Uterus (tissue), 4 donors: ENCODE measurements at places on chromosomes 12 and 14.

- no peaks in the 10 kb centered on the region for H3K27me3 ChIP-seq
- no peaks in the 10 kb centered on the region for H3K36me3 ChIP-seq
- no peak overlapping the region for H3K27ac ChIP-seq
- H3K4me1 ChIP-seq = no peaks in the 10 kb centered on the region
- no peak for DNase-seq
Measured at GRCh38 chr12:6810758-6811157, 10.9 kb upstream of the GPR162 start.

DNA sequence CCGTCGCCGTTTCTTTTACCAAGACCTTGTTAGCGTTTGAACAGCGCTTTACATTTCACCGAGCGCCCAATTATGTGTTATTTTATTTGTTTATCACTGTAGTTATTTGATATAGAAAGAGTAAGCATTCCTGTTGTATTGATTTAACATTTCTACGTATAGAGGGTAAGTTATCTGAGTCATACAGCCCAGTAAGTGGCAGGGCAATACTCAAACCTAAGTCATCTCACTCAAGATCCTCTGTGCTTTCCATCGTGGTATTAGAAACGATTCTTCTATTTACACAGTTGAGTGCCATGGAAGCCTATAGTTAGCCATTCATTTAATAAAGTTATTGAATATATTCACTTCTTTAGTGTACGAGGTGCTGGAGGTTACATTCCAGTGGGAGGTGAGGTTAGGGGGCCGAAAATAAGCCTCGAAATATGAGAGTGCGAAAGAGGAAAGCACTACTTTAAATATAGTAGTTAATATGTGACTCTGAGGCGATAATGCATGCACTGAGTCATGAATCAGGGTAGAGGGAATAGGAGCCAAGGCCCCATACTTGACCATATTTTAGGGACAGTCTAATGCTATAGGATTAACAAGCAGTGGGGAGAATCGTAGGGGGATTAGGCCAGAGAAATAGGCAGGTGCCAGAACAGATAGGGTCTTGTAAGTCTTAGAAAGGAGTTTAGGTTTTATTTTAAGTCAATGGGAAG is 629 bp downstream of the RAD51AP1 start:
- no peaks in the 10 kb centered on the region for H3K27me3 ChIP-seq
- no peaks in the 10 kb centered on the region for H3K36me3 ChIP-seq
- H3K27ac ChIP-seq = no peak overlapping the region
- peak overlapping the region; percentile 88 for H3K4me3 ChIP-seq
- no peak for DNase-seq

- no peaks in the 10 kb centered on the region for H3K27me3 ChIP-seq
- no peak for DNase-seq
- H3K4me3 ChIP-seq = no peak overlapping the region
- H3K27ac ChIP-seq = no peak overlapping the region
Measured at GRCh38 chr14:87617079-87617478, 375.9 kb downstream of the GALC start.

DNA sequence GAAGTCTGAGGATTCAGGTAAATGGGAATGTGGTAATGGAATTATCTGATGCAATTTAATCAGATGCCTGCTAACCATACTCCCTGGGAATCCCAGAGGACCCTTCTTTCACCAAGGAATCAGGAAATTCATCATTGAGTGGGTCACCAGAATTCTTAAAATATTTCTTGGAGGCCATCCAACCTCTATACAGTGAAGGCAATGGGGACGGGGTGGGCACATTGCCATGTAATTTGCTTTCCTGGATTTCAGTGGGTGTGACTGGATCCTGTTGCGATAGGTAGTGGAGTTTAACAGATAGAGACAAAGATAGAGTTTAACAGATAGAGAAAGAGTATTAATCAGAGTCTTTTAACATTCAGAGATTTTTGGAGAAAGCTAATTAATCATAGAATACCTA is 394.4 kb downstream of the DAD1 start:
- no peaks in the 10 kb centered on the region for H3K36me3 ChIP-seq
- no peaks in the 10 kb centered on the region for H3K4me1 ChIP-seq
- no peak for DNase-seq
- no peak overlapping the region for H3K27ac ChIP-seq
- H3K27me3 ChIP-seq = no peaks in the 10 kb centered on the region

- H3K4me3 ChIP-seq = no peak overlapping the region
- no peak for DNase-seq
- H3K27me3 ChIP-seq = no peaks in the 10 kb centered on the region
- H3K4me1 ChIP-seq = no peaks in the 10 kb centered on the region
Measured at GRCh38 chr12:6420364-6420763, 24.4 kb upstream of the CD27 start.

- peaks cover 11% of the 10 kb centered on the region for H3K4me1 ChIP-seq
- no peak overlapping the region for H3K4me3 ChIP-seq
- no peaks in the 10 kb centered on the region for H3K27me3 ChIP-seq
- DNase-seq = no peak
Measured at GRCh38 chr14:95481391-95482022, 34.9 kb downstream of the SYNE3 start.

- no peaks in the 10 kb centered on the region for H3K4me1 ChIP-seq
- H3K36me3 ChIP-seq = no peaks in the 10 kb centered on the region
- no peak overlapping the region for H3K4me3 ChIP-seq
- no peak for DNase-seq
- no peaks in the 10 kb centered on the region for H3K27me3 ChIP-seq
Measured at GRCh38 chr12:1272142-1272541, 281.1 kb downstream of the ERC1 start.

GRCh38 chr14:53858345-53858684 is 98.3 kb downstream of the BMP4 start:
- no peaks in the 10 kb centered on the region for H3K27me3 ChIP-seq
- no peak overlapping the region for H3K4me3 ChIP-seq
- no peaks in the 10 kb centered on the region for H3K36me3 ChIP-seq
- H3K4me1 ChIP-seq = no peaks in the 10 kb centered on the region

DNA sequence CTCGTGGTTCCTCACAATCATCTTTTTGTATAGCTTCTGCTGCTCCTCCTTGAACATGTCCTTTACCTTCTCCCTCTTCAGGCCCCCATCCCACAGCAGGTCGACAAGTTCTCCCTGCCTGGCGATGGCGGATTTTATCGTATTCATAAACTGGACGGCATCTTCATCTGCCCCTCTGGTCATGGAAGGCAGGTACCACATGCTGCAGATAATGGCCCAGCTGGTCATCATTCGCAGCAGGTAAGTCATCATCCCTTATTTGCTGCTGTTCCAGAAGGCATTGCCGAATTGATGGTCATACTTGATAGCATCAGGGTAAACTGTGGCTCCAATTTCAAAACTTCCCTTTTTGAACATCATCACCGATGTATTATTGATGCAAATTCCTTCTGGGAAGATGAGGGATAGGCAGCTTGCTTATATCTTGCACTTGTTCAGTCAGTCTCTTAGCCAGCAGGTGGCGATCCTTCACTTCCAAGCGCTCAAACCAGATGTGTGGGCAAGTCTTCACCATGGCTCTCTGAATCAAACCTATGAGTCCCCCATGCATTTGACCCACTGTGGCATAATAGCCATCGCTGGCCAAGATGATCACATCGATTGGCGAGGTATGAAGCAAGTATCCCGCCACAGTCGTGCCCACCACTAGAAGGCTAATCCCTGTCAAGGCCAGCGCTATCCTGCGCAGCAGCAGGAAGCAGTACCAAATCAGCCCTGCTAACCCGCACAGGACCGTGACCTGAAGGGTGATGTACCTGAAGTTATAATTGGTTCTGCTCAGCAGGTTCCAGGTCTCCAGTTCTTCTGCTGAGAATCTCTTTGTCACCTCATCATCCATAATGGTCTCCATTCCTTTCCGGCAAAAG is 381.5 kb upstream of the STXBP6 start:
- DNase-seq = no peak
- no peak overlapping the region for H3K27ac ChIP-seq
- no peaks in the 10 kb centered on the region for H3K4me1 ChIP-seq
- no peak overlapping the region for H3K4me3 ChIP-seq
- no peaks in the 10 kb centered on the region for H3K36me3 ChIP-seq

GRCh38 chr12:18146363-18146762 is 56.4 kb upstream of the RERGL start:
- no peaks in the 10 kb centered on the region for H3K4me1 ChIP-seq
- H3K27ac ChIP-seq = no peak overlapping the region
- H3K27me3 ChIP-seq = no peaks in the 10 kb centered on the region

- no peak overlapping the region for H3K4me3 ChIP-seq
- no peak overlapping the region for H3K27ac ChIP-seq
- no peak for DNase-seq
- H3K27me3 ChIP-seq = no peaks in the 10 kb centered on the region
- H3K4me1 ChIP-seq = no peaks in the 10 kb centered on the region
Measured at GRCh38 chr12:48940181-48940580, 14.9 kb upstream of the FKBP11 start.

DNA sequence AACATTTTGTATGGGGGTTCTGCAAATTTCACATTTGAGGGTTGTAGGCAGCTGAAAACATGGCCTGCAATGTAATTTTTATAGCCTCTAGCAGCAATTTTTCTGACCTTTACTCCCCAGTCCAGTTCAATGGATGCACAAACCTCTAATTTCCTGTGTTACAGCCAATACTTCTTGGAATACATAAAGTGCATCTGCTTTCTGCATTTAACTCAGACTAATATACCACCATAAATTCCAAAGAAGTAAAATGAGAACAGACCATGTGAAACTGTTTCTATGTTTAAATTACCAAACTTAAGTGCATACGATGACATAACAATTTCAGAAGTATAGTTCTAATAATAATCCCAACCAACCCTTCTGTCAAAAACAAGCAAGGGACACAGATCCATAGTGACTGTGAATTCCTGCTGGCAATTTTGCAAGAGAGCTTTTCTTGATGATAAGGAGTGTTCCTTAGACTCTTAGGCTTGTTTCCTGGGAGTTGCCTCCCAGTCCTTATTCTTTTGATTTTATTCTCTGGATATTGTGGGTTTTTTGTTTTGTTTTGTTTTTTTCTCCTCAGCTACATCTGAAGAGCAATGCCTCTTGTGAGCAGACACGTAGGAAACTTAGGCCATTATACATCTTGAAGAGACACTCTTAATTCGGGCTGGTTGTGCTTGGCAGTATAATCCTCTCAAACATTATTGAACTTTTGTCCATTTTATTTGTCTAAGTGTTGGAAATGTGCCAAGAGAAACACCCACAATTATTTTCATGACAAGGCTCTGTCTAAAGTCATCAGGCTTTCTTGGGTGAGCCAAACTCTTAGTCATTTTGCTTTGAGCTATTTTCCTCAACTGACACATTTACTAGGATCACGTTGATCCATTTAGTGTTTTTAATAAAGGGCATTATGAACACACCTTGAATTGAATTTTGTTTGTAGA is 51.3 kb upstream of the RERGL start:
- H3K36me3 ChIP-seq = no peaks in the 10 kb centered on the region
- H3K27ac ChIP-seq = no peak overlapping the region
- no peak overlapping the region for H3K4me3 ChIP-seq

- H3K36me3 ChIP-seq = no peaks in the 10 kb centered on the region
- no peak for DNase-seq
- H3K4me1 ChIP-seq = no peaks in the 10 kb centered on the region
- H3K27me3 ChIP-seq = no peaks in the 10 kb centered on the region
Measured at GRCh38 chr12:119036878-119037825, 55.8 kb downstream of the SRRM4 start.

DNA sequence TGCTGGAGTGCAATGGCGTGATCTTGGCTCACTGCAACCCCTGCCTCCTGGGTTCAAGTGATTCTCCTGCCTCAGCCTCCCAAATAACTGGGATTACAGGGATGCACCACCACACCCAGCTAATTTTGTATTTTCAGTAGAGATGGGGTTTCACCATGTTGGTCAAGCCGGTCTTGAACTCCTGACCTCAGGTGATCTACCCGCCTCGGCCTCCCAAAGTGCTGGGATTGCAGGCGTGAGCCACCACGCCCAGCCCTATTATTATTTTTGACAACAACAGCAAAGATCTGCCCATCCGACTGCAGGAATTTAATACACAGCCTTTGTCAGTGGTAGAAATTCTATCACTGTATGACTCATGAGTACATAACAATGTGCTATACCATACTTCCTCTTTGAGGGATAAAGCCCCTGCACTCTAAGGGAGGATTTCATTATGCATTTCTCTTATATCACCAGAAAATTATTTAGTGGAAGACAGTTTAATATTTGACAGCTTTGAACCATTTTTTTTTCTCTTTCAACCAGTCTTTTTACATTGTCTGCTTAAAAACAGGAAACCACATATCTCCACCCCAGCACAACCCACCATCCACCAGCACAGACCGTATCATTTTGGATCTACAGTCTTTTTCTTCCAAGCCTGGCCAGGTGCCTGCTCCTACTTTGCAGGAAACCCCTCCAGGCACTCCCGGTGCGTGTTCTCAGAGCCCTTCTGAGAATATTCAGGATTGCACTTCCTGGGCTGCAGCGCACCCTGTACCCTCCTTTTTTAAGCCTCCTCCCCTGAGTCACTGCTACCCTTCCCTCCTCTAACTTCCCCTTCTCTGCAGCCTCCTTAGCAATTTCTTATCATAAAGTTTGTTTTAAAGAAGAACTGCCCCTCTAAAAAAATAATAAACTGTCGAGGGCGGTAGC is 594 bp downstream of the ARHGDIB start:
- H3K27ac ChIP-seq = peak overlapping the region; percentile 77
- peak overlapping the region; percentile 24 for H3K4me3 ChIP-seq
- no peak for DNase-seq
- no peaks in the 10 kb centered on the region for H3K36me3 ChIP-seq

- H3K36me3 ChIP-seq = no peaks in the 10 kb centered on the region
- peak within 1 kb of the TSS; percentile 92 for H3K27ac ChIP-seq
- H3K4me3 ChIP-seq = peak within 1 kb of the TSS; percentile 79
- no peaks in the 10 kb centered on the region for H3K27me3 ChIP-seq
- peak; percentile 98 for DNase-seq
- H3K4me1 ChIP-seq = no peaks in the 10 kb centered on the region
Measured at GRCh38 chr12:3872800-3873636, at the start of gene PARP11. TSS of gene PARP11 (minus strand) at chr12:3873399. CDS start at chr12:3873229, 170 bp downstream.
